ENCODE measurements at places on chromosomes 1 and 21. TPM values are rescaled to one million over a fixed set of nuclear protein-coding genes. Genes with fewer than 3 reads are reported as not detected.

The MAN1C1 gene
- 5.3 TPM for total RNA-seq

The ITLN1 gene
- not detected for total RNA-seq

The RABGAP1L gene
- total RNA-seq = 116 TPM

The SLC22A15 gene
- 11.4 TPM for total RNA-seq

The FMOD gene
- 1.6 TPM for total RNA-seq

The HSD3B2 gene
- total RNA-seq = not detected

The NEXN gene
- under 0.01 TPM for total RNA-seq

The COL11A1 gene
- 20.0 TPM for total RNA-seq

The FOXD2 gene
- total RNA-seq = under 0.01 TPM

The LMX1A gene
- total RNA-seq = not detected

The VANGL2 gene
- 11.0 TPM for total RNA-seq

The TRPM2 gene
- 1.6 TPM for total RNA-seq

The TSTD1 gene
- total RNA-seq = 32.6 TPM

The PADI1 gene
- not detected for total RNA-seq

The SLC44A5 gene
- 162 TPM for total RNA-seq

The DISC1 gene
- 5.3 TPM for total RNA-seq

The THEM5 gene
- not detected for total RNA-seq

The LYPLA2 gene
- 27.7 TPM for total RNA-seq

The CDA gene
- total RNA-seq = not detected

The DENND2D gene
- 1.2 TPM for total RNA-seq

The KRTAP19-1 gene
- not detected for total RNA-seq

The CHAF1B gene
- total RNA-seq = 1.6 TPM

The GJC2 gene
- 0.82 TPM for total RNA-seq

The C1QA gene
- 8.6 TPM for total RNA-seq

The PBX1 gene
- 197 TPM for total RNA-seq

The LCE1C gene
- total RNA-seq = not detected

The LRRN2 gene
- 7.7 TPM for total RNA-seq

The OR1C1 gene
- total RNA-seq = not detected

The CRYAA gene
- total RNA-seq = not detected

The PIGR gene
- not detected for total RNA-seq

The ANKRD45 gene
- total RNA-seq = 14.7 TPM

The KCNJ9 gene
- total RNA-seq = 11.4 TPM

The SRSF11 gene
- total RNA-seq = 124 TPM

The CTH gene
- 4.9 TPM for total RNA-seq

The ILDR2 gene
- total RNA-seq = 22.8 TPM

The LEFTY2 gene
- under 0.01 TPM for total RNA-seq

The S100A10 gene
- total RNA-seq = 2.4 TPM

The IFI6 gene
- 45.2 TPM for total RNA-seq

The GJA5 gene
- 1.6 TPM for total RNA-seq

The DNAJC6 gene
- total RNA-seq = 120 TPM

The SSBP3 gene
- total RNA-seq = 39.1 TPM

The SPATA46 gene
- total RNA-seq = not detected

The CFHR2 gene
- total RNA-seq = not detected

The HSD11B1 gene
- not detected for total RNA-seq

The LCE3E gene
- total RNA-seq = not detected

The SYT6 gene
- 12.6 TPM for total RNA-seq

The CNIH3 gene
- 44.0 TPM for total RNA-seq

The OPRD1 gene
- 0.82 TPM for total RNA-seq

The NOS1AP gene
- 4.9 TPM for total RNA-seq

The BCAS2 gene
- total RNA-seq = 50.5 TPM

The CD5L gene
- under 0.01 TPM for total RNA-seq

Measured in frontal cortex (tissue), 4 donors.